ENCODE measurements at places on chromosomes 1 and 21. TPM values are rescaled to one million over a fixed set of nuclear protein-coding genes. Genes with fewer than 3 reads are reported as not detected.

DNA sequence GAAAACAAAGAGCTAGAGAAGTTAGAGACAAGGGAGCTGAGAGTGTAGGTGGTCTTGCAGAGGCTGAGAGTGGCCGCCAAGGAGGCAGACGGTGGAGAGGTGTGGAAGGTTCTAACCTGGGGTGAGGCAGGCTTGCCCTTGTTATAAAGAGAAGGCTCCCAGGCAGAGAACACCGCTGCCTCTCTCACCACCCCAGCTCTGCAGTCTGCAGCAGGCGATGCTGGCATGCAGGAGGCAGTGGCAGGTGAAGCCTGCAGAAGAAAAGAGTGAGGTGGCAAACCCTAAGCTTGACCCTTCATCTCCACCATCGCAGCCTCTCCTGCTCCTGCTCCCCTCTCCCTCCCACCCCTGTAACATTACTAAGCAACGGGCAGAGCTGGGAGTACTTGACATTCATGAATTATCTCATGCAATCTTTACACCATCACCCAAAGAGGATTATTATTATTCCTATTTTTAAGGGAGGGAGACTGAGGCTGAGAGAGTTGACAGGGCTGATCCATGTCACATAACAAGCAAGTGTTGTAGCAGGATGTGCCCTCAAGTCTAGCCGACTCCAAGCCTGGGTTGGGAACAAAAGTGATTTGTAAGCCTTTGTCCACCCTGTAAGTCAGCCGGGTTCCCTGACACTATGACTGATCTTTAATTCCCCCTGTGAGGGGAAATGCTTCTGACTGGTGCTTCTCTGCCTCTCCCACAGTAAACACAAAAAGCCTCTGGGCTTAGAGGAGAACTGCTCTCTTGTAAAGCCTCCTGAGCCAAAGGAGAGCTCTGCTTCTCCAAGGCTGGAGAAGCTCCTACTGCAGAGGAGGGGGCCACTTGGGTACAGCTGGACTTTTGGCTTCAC is 36.1 kb downstream of the KANK4 start:
- peaks cover 28% of the 10 kb centered on the region for H3K27me3 ChIP-seq
- H3K27ac ChIP-seq: no peak overlapping the region
- no peak for DNase-seq

DNA sequence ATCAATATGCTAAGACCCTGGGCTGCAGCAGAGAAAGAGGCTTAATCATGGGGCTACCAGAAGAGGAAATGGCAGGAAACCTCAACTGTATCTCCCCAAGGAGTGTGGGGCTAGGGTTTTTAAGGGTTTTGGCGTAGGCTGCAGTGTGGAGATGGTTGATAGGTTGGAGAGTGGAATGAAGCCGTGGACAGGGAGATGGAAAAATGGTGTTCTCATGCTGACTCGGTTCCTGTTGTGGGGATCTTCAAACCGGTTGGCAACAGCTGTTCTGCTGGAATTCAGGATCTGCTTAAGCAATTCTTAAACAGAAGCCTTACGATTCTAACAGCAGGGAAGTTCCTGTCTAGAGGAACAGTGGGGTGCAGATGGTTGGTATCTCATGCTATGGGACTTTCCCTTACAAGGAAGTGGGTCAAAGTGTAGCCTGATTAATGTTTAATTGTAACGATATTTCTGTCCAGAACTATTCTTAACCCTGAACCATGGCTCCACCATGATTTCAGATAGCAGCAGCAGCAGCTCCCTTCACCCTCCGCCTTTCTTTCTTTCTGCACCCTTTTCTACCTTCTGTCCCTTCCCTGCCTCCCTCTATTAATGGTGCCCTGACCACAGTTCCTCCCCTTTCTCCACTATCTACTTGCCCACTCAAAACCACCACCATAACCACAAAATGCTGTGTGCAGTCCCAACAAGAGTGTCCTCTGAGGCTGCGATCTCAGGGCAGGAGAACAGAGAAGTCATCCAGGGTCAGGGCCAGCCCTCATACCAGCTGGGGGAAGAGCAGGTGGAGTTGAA is 30.8 kb downstream of the RSPH1 start:
- H3K27ac ChIP-seq: no peak overlapping the region
- no peaks in the 10 kb centered on the region for H3K36me3 ChIP-seq
- no peak overlapping the region for H3K4me3 ChIP-seq
- DNase-seq: no peak
- no peaks in the 10 kb centered on the region for H3K4me1 ChIP-seq
- peaks cover 7% of the 10 kb centered on the region for H3K27me3 ChIP-seq

- H3K27ac ChIP-seq: no peak overlapping the region
- H3K36me3 ChIP-seq: no peaks in the 10 kb centered on the region
- no peaks in the 10 kb centered on the region for H3K27me3 ChIP-seq
- no peak overlapping the region for H3K4me3 ChIP-seq
These were observed 88.9 kb downstream of the PROX1 start for GRCh38 chr1:214076708-214077065.

DNA sequence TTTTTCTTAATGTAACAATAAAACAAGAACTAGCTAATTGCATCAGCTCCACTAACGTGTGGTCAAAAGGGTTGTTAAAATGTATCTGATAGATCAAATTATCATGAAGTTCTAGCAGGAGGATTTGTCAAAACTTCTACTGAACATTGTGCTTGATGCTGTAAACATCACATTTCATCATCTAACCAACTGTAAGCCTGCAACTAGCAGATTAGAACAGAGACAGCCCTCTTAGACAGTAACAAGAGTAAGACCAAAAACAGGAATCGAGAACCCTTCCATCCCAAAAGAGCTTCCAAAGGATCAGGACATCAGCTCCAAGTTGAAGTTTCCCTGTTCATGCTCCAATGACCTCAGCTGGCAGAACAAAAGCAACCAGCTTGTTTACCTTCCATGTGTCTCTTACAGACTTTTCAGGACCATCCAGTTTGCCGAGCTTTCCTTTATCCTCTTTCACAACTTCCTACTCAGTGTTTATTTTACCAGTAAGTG is 44.6 kb downstream of the NIBAN1 start:
- H3K36me3 ChIP-seq: no peaks in the 10 kb centered on the region
- H3K4me1 ChIP-seq: no peaks in the 10 kb centered on the region
- H3K4me3 ChIP-seq: no peak overlapping the region
- no peaks in the 10 kb centered on the region for H3K27me3 ChIP-seq
- H3K27ac ChIP-seq: no peak overlapping the region

DNA sequence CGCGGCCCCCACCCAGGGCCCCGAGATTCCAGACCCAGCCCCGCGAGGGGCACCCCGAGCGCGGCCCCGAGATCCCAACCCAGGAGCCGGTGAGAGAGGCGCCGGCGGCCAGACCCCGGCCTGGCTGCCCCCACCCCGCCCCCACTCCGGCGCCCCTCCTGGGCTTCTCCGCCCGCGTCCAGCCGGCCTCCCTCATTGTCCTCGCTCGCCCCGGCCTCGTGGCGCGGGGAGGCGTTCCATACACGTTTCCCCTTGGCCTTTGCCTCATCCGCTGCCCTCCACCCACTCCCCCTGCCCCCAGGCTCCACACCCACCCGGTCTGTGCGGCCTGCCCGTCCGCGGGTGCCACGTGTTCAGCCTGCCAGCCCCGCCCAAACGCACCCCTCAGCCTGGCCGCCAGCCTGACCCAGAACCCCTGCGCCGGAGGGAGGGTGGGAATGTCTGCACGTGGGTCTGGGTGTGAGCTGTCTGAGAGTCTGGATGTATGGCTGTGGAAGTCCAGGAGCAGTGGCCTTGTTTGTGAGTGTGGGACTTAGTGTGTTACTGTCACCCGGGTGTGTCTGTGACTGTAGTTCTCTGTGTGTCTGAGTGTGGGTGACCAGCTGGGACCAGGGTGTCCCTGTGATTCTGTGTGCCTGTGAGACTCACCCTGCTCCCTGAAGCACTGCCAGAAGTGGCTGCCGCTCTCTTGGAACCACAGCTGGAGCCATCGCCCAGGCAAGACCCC is 681 bp downstream of the B4GALT2 start:
- H3K36me3 ChIP-seq: peaks cover 34% of the 10 kb centered on the region
- peak overlapping the region; percentile 54 for H3K27ac ChIP-seq
- H3K4me3 ChIP-seq: peak overlapping the region; percentile 73
- DNase-seq: peak; percentile 99
- H3K4me1 ChIP-seq: peaks cover 39% of the 10 kb centered on the region

DNA sequence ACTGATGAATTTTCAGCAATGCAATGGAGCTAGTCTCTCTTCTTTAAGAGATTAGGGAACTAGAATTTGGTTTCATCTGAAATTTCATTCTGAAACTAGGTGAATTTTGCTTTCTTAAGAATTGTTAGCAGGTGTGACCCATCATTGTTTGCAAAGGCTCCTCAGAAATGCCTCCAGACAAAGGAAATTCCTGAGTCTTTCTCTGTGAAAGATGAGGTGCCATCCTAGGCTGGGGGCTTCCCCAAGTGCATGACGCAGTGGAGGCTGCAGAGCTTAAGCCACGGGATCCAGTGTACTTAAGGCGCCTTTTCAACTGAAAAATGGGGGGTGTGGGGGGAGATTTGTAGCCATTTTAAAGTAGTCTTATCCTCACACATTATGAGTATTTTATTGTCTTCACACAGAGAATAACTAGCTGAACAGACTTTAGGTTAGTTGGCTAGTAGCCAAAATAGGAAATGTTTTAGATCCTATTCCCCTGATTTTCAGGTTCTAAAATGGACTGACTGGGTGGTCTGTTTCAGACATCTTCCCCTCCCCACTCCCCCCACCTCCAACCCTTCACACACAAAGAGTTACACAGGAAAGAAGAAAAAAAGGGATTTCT is 202.0 kb downstream of the NFIA start:
- DNase-seq: no peak
- no peak overlapping the region for H3K27ac ChIP-seq
- H3K4me3 ChIP-seq: no peak overlapping the region
- no peaks in the 10 kb centered on the region for H3K27me3 ChIP-seq

Gene RCSD1
- under 0.01 TPM for total RNA-seq

Gene EVA1C
- total RNA-seq: 5.0 TPM

DNA sequence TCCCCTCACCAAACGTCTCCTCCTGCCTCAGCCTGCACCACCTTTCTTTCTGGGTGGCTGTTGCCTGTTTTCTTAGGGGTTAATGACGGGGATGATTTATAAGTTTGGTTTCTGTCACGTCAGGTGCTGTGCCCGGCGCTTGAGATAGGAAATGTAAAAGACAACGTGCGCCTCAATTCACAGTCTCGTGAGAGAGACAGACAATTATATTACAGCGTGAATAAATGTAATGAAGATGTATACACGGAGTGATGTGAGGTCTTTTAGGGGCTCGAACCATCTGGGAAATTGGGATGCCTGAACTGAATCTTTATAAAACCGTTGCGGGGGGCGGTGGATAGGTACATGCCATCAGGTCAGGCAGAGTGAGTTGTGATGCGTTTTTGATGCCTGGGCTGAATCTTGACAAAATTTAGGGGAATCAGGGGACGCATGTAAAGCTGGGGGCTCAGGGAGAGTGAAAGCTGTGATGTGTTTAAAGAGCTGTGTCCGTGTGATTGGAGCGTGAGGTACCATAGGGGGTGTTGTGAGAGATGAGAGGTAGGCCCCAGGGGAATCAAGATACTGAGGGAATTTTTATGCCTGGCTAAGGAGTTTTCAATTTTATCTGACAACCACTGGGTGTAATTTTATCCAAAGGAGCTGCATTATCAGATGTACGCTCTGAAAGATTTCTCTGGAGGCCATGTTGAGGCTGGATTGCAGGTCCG is 831 bp downstream of the TIPRL start:
- H3K27me3 ChIP-seq: no peaks in the 10 kb centered on the region
- H3K27ac ChIP-seq: peak overlapping the region; percentile 90
- H3K4me3 ChIP-seq: peak overlapping the region; percentile 90

- no peak for DNase-seq
- peaks cover 20% of the 10 kb centered on the region for H3K36me3 ChIP-seq
- no peak overlapping the region for H3K27ac ChIP-seq
- H3K4me3 ChIP-seq: no peak overlapping the region
- H3K27me3 ChIP-seq: no peaks in the 10 kb centered on the region
- H3K4me1 ChIP-seq: no peaks in the 10 kb centered on the region
These were observed 4.5 kb upstream of the NHLH1 start for GRCh38 chr1:160362168-160362957.

DNA sequence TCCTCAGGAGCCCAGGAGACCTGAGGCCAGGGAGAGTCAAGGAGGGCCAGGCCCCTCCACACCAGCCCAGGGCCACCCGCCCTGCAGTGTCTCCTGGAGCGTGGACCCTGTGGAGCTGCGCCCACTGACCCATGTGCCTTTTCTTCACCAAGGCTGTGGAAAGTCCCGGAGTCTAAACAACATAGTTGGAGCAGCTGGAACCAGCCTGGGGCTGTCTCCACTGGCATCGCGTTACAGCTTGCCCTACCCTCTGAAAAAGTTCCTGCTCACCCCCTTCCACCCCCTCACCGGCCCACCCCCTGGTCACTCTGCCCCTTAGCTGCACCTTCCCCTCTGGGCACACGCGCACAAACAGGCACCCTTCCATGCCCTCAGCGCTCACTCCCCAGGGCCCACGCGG is 18.3 kb downstream of the KCNC4 start:
- H3K27me3 ChIP-seq: no peaks in the 10 kb centered on the region
- peaks cover 3% of the 10 kb centered on the region for H3K36me3 ChIP-seq
- no peaks in the 10 kb centered on the region for H3K4me1 ChIP-seq
- H3K27ac ChIP-seq: no peak overlapping the region
- no peak overlapping the region for H3K4me3 ChIP-seq

DNA sequence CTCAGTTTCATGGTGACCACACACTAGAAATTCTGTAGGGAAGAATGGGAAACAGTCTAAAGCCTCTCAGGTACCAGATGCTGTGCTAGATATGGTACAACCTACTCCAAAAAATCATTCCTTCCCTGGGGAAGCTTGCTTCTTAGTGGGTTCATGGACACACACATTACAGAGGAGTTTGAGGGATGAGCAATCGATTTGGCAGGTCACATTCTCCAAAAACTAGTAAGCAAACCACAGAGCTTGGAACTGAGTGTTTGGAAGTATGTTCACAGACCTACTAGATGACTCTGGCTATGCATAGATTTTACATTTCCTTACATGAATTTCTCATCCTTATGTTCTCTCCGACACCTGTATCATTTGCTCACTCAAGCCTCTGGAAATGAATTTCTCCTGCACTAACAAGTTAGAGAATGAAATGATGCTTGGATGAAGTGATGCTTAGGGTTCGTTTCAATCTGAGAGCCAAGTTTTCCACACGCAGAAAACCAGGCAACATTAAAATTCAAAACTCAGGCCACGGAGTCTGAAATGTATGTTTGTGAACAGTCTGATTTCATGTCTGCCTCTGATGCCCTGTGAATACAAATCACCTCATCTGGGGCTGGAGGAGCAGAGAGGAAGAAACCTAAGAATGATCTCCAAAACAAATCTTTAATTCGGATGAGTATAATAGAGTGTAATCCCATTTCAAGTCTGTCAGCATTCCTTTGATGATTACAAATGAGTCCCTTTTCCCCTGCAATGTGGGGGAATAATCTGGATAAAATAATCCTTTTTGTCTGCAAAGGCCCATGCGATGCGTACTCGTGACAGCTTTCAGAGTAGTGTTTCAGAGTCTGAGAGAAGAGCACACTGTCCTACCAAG is 11.0 kb downstream of the EVA1C start:
- DNase-seq: peak; percentile 93
- no peaks in the 10 kb centered on the region for H3K27me3 ChIP-seq
- H3K36me3 ChIP-seq: no peaks in the 10 kb centered on the region
- H3K27ac ChIP-seq: peak overlapping the region; percentile 89
- peaks cover 55% of the 10 kb centered on the region for H3K4me1 ChIP-seq

Data from osteoblast (primary cell).